A673 (cell line): ENCODE measurements at places on chromosomes 16 and 17.

DNA sequence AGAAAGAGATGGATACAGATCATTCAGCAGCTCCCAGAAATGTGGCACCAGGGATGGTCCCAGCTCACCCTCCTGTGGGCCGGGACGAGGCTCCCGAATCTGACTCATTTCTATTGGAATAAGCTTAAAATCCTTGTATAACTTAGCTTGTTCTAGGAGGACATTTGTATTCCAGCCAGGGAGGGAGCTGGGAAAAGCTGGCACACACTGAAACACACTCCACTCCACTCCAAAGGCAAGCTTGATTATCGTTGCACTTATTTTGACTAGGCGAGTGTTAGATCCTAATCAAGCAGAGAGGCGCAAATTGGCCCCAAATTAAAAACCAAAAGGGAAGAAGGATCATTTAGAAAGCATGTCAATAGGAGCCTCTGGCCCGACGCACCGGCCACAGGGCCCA lies 339.5 kb downstream of the HS3ST4 start:
- DNase-seq, result no peak

DNA sequence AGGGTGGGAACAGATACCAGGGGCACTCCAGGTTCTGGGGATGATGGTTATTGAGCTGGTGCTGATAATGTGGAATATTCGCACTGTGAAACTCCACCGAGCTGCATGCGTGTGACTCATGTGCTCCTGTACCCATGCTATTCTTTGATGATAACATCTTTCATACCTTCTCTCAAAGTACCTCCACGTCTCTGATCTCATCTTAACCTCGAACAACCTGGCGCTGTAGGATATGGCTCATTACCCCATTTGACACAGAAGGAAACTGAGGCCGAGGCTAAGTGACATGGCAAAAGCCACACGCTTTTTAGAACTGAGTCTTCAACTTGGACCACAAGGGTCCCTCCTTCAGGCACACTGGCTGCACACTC lies 30.2 kb upstream of the MRPS23 start:
- no peak for DNase-seq

DNA sequence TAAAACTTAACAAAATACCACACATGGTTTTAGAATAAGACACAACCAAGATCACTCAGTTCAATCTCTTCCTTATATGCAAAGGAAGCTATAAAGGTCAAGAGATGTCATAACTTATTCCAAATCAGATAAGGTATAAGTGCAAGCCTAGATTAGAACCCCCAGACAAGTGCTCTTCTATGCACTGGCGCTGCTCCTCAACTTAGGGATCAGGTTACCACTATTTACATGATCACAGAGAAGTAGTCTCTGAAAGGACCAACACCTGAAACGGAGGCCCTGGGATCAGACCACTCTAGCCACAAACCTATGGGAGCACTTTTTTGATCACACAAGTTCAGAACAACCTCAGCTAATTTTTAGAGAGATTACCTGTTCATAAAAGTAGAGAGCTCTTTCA lies 16.6 kb downstream of the COPS3 start:
- DNase-seq, result no peak

GRCh38 chr17:17498606-17499301 lies 2.6 kb upstream of the RASD1 start:
- no peak for DNase-seq

DNA sequence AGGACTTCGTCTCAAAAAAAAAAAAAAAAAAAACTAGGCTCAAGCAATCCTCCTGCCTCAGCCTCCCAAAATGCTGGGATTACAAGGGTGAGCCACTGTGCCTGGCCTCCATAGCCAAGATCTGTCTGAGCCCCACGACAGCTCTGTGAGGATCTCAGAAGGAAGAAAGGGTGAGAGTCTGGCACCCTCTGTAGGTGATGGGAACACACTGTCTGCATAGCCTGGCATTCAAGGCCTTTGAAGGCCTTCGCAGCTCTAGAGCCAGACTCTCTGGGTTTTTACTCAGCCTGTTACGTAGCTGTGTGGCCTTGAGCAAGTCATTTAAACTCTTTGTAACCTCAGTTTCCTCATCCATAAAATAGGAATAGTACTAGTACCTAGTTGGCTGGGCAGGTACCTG lies 6.3 kb upstream of the XPO6 start:
- DNase-seq, result peak; percentile 80

DNA sequence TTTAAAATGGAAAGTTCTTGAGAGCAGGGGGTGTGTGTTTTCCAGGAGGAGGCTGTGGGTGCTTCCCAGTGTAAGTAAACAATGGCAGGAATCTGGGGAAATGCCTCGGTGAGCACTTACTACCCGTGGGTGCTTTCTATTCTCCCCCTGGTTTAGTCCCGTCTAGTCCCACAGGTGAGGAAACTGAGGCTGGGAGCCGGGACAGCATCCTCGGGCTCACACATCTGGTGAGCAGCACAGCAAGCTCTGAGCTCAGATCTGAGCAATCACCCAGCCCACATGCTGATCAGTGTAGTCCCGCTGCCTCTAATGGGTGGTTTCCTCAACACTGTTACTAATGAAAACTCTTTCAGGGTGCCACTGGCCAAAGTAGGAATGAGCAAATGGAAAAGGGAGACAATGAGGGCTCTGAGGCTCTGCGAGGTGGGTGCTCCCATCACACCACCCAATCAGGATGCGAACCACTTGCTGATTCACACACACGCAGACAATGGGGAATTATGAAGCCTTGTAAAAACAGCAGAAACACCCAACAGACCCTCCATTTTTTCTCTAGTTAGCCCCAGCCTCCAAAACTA lies 202.6 kb downstream of the PARN start:
- no peak for DNase-seq

DNA sequence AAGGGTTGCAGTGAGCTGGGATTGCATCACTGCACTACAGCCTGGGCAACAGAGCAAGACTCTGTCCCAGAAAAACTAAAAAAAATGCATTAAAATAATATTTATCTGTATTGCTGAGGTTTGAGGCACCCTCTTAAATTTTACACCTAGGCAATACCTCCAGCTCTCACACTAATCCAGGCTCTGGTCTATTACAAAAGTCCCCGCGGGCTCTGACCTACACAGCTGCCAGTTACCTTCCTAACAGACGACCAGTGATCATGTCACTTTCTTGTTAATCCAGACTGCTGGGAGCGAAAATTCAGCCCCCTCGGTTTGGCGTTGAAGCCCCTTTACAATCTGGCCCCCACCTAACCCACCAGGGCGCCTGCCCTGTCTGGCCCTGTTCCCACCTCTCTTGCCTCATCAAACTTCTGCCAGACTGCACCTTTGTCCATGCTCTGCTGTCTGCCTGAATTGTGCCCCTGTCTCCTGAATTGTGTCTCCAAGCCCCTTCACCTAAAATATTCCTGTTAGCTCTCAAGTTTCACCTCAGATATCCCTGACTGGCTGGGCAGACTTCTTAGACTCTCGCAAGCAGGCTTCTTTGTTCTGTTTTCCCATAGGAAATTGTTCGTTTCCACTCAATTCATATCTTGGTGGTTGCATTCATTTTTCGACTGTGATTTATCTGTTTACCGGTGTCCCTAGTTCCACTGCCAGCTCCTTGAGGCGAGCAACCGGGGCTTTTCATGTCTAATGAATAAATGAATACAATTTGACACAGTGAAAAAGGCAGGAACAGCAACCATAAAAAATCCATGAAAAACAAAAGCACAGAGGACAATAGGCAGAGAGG lies 65.9 kb downstream of the PITPNC1 start:
- DNase-seq, result peak; percentile 60

- DNase-seq, result no peak
Observed at GRCh38 chr16:88460496-88461330, 7.6 kb downstream of the ZFPM1 start.

DNA sequence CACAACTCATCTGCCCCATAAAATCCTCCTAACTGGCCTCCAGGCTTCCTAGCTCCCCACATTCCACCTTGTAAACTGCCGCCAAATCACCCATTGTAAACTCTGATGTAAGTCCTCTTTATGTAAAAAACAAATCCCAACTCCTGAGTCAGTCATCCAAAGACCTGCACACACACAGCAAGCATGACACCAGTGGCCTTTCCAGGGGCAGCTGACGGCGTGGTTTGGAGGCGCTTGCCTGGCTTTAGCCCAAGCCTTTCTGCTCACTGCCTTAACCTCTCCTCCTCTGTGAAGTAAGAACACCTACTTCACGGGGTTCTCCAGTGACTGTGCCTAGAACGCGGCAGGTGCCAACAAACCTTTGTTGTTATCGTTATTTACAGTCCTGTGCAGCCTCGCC lies 14.0 kb downstream of the UBE2O start:
- DNase-seq, result no peak

DNA sequence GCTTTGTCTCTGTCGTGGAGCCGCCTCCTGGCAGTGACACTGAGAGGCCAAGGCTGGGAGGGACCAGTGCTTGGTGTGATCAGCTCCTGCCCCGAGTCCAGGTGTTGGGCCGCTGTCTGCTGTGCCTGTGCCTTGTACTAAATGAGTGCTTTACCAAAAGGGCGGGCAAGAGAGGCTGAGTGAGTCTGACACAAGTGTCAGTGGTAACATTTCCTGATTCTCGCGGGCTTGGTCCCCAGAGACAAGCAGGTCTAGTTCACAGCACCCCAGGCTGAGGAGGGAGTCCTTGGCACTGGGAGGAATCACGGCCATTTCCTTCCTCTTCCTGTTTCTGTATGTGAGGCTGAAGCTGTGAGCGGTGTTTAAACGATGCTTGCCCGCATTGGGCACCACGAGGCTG lies 30.2 kb downstream of the PLD6 start:
- DNase-seq, result no peak

GRCh38 chr16:50169555-50170096 lies 16.5 kb downstream of the TENT4B start:
- DNase-seq, result no peak

- DNase-seq, result no peak
Observed at GRCh38 chr17:48634493-48635208, 8.5 kb upstream of the HOXB9 start.

DNA sequence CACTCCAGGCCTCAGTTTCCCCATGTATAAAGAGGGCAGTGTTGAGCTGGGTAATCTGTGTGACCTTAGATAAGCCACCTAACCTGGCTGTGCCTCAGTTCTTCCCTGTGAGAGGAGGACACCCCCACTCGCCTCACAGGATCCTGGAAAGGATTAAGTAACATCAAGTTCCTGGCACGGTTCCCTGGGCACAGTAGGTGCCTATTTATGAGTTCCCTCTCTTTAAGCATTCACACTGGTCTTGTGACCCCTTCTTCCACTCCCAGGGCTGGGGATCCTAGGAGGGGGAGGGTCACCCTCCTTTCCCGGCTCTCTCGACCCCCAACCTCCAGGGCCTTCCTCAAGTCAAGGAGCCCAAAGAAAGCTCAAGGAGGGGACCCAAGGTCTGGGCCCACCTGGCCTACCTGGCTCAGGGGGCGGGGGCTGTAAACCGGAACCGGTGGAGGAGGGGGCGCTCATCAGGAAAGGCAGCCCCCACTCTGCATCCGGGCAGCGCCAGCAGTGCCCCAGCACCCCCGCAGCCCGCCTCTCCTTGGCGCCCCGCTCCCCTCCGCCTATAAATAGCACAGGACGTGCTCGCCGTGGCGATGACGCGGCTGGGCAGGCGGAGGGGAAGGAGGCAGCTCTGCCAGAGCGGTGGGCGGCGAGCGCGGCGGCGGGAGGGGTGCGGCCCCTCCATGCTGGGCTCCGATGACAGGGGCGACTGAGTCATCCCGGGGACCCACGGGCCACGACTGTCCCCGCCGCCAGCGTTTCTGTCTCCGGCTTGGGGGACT lies 9.4 kb downstream of the RPL19 start:
- DNase-seq, result peak; percentile 71

GRCh38 chr17:47815106-47815918 lies 6.3 kb downstream of the OSBPL7 start:
- no peak for DNase-seq

DNA sequence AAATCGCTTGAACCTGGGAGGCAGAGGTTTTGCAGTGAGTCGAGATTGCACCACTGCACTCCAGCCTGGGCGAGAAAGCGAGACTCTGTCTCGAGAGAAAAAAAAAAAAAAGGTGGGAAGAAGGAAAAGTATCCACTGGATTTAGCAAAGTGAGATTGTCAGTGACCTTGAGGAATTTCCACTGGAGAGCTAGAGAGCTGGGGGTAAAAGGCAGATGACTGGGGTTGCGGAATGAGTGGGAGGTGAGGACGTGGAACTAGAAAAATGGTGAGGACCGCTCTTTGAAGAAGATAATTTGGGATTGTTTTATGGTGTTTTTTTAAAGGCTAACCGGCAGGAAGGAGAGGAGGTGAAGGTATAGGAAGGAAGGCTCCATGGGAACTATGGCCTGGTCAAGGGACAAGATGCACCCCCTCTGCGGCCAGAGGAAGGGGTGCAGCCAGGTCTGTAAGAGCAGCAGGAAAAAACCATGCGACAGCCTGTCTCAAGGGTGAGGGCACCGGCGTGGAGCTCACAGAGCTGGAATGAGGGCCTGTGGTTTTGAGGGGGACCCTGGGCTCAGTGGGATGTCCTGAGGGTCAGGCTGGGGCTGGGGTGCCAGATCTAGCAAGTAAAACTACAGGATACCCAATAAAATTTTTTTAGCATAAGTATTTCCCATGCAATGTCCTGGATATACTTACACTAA lies 694 bp upstream of the MLST8 start:
- no peak for DNase-seq
